ENCODE measurements at places on chromosomes 12 and 14. TPM values are rescaled to one million over a fixed set of nuclear protein-coding genes. Genes with fewer than 3 reads are reported as not detected.

The LPAR5 gene
- total RNA-seq, result not detected

The TRIM9 gene
- total RNA-seq, result 4.0 TPM

The ACACB gene
- total RNA-seq, result 4.5 TPM

The RHOJ gene
- total RNA-seq, result 0.12 TPM

The RIPK3 gene
- total RNA-seq, result 1.3 TPM

The BTBD7 gene
- total RNA-seq, result 9.5 TPM

The RCOR1 gene
- total RNA-seq, result 10.7 TPM

The SLC35E3 gene
- 1.8 TPM for total RNA-seq

The TAS2R30 gene
- total RNA-seq, result 0.98 TPM

The ACOT6 gene
- total RNA-seq, result not detected

The CBLN3 gene
- 0.72 TPM for total RNA-seq

The TAS2R43 gene
- 0.36 TPM for total RNA-seq

The IRAK3 gene
- total RNA-seq, result 3.5 TPM

The NXPH4 gene
- total RNA-seq, result 1.7 TPM

The FOXN3 gene
- 7.0 TPM for total RNA-seq

The STAC3 gene
- total RNA-seq, result 0.84 TPM

The GLS2 gene
- 0.20 TPM for total RNA-seq

The NPC2 gene
- total RNA-seq, result 402 TPM

The FAIM2 gene
- 0.98 TPM for total RNA-seq

The SYNDIG1L gene
- total RNA-seq, result not detected

The ZFHX2 gene
- total RNA-seq, result not detected

The PYM1 gene
- total RNA-seq, result 21.7 TPM

The DUSP6 gene
- 39.8 TPM for total RNA-seq

The KRT75 gene
- total RNA-seq, result not detected

The NGB gene
- total RNA-seq, result not detected

The TMCC3 gene
- total RNA-seq, result 2.1 TPM

The NEUROD4 gene
- not detected for total RNA-seq

The GYS2 gene
- not detected for total RNA-seq

The TMPRSS12 gene
- total RNA-seq, result not detected

The FOXN4 gene
- total RNA-seq, result not detected

The CCDC175 gene
- total RNA-seq, result not detected

The LMO3 gene
- not detected for total RNA-seq

The TTC5 gene
- total RNA-seq, result 12.3 TPM

The KSR2 gene
- 0.24 TPM for total RNA-seq

The POTEM gene
- total RNA-seq, result 0.68 TPM

The SERPINA12 gene
- not detected for total RNA-seq

The RAPGEF3 gene
- total RNA-seq, result 0.48 TPM

The FLRT2 gene
- total RNA-seq, result 5.2 TPM

The REM2 gene
- 0.12 TPM for total RNA-seq

The EML5 gene
- total RNA-seq, result 3.1 TPM

The COCH gene
- 0.12 TPM for total RNA-seq

The TAS2R8 gene
- total RNA-seq, result 0.20 TPM

The GALNT8 gene
- total RNA-seq, result not detected
